ENCODE measurements at places on chromosomes 16 and 17.

- DNase-seq, result no peak
These were observed 6.4 kb downstream of the ITGAL start for GRCh38 chr16:30478766-30479478.

GRCh38 chr17:46190763-46191162 is 2.5 kb downstream of the KANSL1 start:
- no peak for DNase-seq

- DNase-seq, result no peak
These were observed 77.9 kb upstream of the LGALS9 start for GRCh38 chr17:27553019-27553511.

DNA sequence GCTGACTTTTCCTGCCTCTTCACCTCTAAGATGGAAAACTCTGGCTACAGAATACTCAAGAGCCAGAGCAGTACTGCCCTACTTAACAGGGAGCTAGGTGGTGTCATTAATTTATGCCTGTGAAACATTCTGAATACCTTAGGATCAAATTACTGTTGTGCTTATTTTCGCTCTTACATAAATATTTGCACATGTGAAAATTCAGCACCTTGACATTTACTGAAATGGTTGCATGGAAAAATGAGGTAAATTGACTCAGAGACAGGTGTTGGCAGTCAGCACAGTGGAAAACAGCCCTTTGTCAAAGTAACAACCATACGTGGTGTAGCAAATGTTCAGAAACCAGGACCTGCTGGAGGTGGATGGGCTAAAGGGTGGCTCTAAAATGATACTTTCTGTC is 193.6 kb downstream of the CDH8 start:
- DNase-seq, result no peak

- no peak for DNase-seq
These were observed 63.2 kb downstream of the ENGASE start for GRCh38 chr17:79137789-79138165.

- no peak for DNase-seq
These were observed 1.4 kb upstream of the CD2BP2 start for GRCh38 chr16:30356401-30357084.
